ENCODE measurements at places on chromosomes 2 and 18.

DNA sequence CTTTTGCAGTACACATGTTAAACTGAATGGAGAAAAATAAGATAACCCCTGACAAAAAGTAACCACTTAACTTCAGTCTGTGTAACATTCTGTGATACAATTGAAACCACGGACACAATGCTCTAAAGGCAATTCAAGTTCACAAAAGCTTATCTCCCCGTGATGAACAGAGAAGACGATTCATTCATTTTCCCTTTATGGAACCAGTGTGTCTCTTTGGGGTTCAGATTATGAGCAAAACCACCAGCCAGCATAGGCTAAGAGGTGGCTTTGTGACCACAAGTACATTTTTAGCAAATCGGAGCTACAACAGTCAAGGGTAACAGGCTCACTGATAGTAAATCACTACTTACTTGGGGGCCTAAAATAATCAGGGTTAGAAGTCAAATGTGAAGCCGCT is 120.6 kb upstream of the SMAD7 start:
- no peak for DNase-seq

GRCh38 chr2:100876231-100876860 is 56.4 kb downstream of the NPAS2 start:
- DNase-seq, result no peak

DNA sequence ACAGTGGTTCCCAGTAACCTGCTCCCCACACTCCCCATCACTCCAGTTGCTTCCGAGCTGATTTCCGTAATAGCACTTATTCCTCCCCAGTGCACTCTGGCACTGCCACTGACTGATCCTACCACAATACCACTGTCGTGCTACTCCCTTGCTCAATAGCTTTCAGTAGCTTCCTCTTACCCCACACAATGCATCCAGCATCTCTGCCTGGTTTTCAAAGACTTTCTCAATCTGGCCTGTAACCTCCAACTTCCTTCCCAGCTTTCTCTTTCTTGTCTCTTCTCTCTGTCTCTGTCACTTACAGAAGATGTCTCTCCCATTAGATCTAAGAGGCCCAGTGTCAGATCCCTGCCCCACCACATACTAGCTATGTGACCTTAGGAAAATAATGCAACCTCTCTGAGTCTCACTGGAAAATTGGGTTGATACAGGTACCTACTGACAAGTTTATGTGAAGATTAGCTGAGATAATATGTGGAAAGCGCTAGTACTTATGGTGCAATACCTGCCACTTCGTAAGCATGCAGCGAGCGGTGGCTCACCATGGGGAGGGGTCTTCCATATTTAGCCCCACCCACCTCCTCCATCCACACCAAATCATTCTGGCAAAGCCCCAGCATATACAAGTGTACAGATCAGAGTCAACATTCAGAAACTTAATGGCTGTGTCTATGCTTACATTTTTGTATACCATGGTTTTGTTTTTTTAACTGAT is 36.7 kb downstream of the SFXN5 start:
- peak; percentile 97 for DNase-seq

GRCh38 chr2:22890132-22890531 is 494.8 kb upstream of the KLHL29 start:
- no peak for DNase-seq

DNA sequence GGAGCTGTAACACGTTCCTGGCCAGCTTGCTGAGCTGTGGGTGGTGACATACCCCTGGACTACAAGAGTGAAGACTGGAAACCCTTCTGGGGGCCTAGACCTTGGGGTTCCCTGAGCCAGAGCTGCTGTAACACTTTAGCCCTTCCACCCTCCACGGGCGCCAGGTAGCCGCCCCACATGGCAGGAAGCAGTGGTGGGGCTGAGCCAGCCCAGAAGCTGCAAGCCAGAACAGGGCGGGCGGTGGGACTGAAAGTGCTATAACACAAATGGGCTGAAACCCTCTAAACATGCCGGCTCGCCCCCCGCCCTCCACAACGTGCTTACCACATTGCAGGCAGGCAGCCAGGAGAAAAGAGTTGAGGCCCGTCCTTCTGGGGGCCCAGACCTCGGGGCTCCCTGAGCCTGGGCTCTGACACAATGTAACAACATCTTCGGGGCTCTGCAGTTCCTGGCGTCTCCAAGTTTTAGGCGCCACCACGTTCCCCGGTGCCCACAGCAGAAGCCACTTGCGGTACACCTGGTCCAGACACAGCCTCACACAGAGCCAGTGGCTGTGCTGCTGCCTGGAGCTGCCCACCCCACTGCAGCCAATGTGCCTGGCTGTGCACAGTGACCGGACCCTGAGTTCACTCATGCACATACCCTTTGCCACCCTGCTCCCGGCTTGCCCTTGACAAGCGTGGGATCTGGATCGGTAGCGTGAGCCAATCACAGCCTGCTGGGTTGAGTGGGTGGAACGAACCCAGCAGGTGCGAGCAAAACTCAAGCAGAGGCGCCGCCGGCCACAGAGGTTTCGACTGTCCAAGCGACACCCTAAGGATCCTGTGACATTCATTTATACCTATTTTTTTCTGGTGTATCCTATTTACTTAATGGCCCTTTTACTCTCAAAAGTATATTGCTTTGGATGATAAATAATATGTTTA is 127.4 kb upstream of the FHL2 start:
- no peak for DNase-seq

- DNase-seq, result no peak
Measured at GRCh38 chr2:76672798-76673197, 849.4 kb downstream of the LRRTM4 start.

DNA sequence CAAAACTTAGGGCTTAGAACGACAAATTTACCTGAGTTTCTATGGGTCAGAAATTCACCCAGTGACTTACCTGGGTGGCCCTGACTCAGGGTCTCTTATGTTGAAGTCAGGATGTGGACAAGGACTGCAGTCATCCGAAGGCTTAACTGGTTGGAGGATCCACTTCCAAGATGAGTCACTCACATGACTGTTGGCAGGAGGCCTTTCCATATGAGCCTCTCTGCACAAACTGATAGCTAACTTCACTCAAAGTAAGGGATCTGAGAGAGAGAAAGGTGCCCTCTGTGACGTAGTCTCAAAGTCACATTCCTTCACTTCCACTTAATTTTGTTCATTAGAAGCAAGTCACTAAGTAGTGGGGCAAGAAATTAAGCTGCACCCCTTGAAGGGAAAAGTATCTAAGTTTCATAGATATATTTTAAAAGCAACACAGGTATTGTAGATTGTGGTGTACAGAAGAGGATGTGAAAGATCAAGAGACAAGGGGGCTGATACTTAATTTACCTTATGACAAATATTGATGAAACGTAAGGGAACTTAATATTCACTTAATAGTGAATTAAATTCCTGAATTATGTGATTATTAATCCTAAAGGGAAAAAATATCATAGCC is 48.4 kb downstream of the TANK start:
- no peak for DNase-seq
